ENCODE measurements at places on chromosomes 6 and 20. TPM values are rescaled to one million over a fixed set of nuclear protein-coding genes. Genes with fewer than 3 reads are reported as not detected.

DNA sequence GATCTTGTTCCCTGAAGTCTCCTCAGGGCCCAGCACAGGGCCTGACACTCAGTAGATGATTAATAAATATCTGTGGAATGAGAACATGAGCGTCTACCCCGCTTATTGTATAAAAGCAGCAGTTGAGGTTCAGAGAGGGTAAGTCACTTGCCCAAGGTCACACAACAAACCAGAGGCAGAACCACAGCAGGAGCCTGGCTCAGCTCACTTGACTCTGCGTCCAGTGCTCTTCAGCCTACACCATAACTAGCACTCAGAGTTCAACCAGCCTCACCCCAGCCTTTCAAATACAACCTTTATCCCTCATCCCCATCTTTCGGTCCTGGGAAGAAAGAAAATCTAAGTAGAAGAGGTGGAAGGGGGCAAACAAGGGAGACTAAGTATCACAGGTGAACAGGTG lies 24.9 kb upstream of the NOL4L start:
- no peak for DNase-seq
- no peaks in the 10 kb centered on the region for H3K27me3 ChIP-seq
- H3K36me3 ChIP-seq, result no peaks in the 10 kb centered on the region
- no peaks in the 10 kb centered on the region for H3K4me1 ChIP-seq
- no peak overlapping the region for H3K27ac ChIP-seq
- H3K4me3 ChIP-seq, result no peak overlapping the region

GRCh38 chr6:149220882-149221773 lies 96.4 kb upstream of the TAB2 start:
- H3K27ac ChIP-seq, result no peak overlapping the region
- no peaks in the 10 kb centered on the region for H3K4me1 ChIP-seq
- no peak for DNase-seq
- H3K27me3 ChIP-seq, result no peaks in the 10 kb centered on the region
- no peaks in the 10 kb centered on the region for H3K36me3 ChIP-seq

The EEF1A2 gene
- total RNA-seq, result 20.9 TPM

The EYS gene
- total RNA-seq, result 0.18 TPM

DNA sequence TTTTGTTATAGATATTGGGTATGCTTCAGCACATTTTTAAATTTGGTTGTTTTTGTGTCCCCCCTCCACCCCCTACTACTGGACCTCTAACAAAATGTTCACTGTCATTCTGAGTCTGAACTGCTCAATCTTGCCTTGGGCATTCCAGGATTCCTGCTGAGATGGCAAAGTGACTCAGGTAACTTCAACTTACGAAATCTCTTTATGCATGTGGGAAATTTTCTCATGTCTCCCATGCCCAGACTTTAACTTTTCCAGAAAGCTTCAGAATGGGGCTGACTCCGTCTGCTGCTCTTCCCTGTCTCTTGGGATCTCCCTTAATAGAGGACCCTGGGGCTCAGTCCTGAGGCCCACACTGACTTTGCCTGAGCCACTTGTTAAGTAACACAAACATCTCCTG lies 14.0 kb downstream of the CYP39A1 start:
- H3K27ac ChIP-seq, result no peak overlapping the region
- H3K27me3 ChIP-seq, result no peaks in the 10 kb centered on the region
- no peak overlapping the region for H3K4me3 ChIP-seq
- no peaks in the 10 kb centered on the region for H3K36me3 ChIP-seq

The FOXS1 gene
- not detected for total RNA-seq

GRCh38 chr6:94600636-94601035 lies 976.7 kb upstream of the MANEA start:
- no peak for DNase-seq
- H3K36me3 ChIP-seq, result no peaks in the 10 kb centered on the region
- H3K4me3 ChIP-seq, result no peak overlapping the region

The RAMACL gene
- total RNA-seq, result 0.68 TPM

The TREML1 gene
- total RNA-seq, result not detected

DNA sequence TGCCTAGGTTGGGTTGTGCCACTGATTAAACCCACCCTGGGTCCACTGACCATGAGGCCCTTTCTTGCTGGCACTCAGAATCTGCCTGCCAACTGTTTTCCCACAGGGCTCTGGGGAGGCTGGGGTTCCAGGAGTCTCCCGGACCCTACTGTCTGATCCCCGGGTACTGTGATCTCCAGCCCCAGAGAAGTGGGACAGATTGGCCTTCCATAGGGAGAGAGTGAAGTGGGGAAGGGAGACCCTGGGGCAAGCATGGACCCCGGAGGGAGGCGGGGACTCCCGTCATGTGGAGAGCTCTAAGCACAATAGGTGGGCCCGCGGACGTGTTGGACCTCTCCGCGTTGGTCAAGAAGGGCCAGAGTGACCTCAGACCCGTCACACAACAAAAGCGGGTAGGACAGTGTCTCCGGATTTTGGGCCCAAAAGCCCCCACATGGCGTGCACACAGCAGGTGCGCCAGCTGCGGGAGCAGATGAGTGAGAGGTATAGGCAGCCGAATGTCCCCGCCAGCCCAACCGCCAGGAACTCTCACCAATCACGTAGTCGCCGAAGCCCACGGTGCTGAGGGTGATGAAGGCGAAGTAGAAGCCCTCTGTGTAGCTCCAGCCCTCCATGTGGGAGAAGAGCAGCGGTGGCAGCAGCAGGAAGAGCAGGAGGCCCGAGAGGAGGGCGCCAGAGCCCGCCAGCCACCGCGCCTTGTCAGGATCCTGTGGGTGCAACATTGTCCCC lies 10.6 kb downstream of the KCNK17 start:
- no peak for DNase-seq
- H3K4me1 ChIP-seq, result no peaks in the 10 kb centered on the region
- H3K4me3 ChIP-seq, result no peak overlapping the region
- no peaks in the 10 kb centered on the region for H3K36me3 ChIP-seq
- no peaks in the 10 kb centered on the region for H3K27me3 ChIP-seq
- no peak overlapping the region for H3K27ac ChIP-seq

DNA sequence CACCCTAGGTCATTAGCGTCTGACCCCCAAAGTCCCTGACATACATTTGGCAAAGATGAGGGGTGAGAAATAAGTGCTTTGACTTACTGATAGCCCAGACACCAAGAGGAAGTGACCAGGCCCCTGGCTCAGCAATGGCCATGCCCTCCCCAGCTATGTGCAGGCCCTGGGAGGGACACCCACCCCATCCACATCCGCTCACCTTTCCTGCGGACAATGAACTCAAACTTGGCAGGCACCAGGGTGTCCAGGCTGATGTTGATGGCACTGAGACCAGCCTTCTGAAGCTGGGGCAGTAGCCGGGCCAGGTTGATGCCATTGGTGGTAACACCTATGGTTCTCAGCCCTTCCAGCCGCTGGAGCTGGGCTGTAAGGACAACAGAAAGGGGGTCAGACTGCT lies 18.4 kb downstream of the MOCS1 start:
- no peaks in the 10 kb centered on the region for H3K4me1 ChIP-seq
- no peak overlapping the region for H3K27ac ChIP-seq
- no peak overlapping the region for H3K4me3 ChIP-seq
- no peaks in the 10 kb centered on the region for H3K27me3 ChIP-seq

The PRDM1 gene
- total RNA-seq, result 3.5 TPM

DNA sequence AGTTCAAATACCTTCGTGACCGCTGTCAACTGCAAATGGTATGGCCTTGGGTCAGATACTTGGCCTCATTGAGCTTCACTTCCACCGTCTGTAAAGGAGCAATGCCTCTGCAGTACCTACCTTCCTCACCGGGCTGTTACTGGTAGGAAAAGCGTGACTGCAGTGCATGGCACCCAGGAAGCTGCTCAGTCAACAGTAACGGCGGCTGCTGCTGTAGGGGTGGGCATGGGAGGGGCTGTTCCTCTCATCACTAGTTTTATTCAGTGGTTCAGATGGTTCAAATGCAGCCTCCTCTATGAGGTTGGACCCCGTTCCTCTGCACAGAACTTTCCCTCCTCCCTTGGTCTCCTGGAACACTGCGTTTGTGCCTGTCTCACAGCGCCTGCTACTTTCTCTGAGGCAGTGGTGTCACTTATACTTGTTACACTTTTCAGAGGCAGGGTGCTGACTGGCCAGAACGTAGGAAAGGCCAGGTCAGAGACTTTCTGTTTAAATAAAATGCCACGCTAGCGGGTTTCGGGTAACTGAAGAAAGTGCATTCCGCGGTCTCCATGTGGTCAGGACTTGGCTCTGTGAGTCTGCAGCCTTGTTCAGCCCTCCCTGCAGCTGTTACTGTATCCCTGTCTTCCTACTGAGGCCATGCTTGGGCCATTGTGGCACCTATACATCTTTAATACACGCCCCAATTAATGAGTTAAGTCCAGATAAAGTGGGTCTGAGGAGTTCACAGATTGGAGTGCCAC lies 279.6 kb downstream of the NRN1 start:
- H3K4me3 ChIP-seq, result no peak overlapping the region
- no peaks in the 10 kb centered on the region for H3K27me3 ChIP-seq
- DNase-seq, result no peak
- no peaks in the 10 kb centered on the region for H3K4me1 ChIP-seq

The IYD gene
- total RNA-seq, result 0.05 TPM

DNA sequence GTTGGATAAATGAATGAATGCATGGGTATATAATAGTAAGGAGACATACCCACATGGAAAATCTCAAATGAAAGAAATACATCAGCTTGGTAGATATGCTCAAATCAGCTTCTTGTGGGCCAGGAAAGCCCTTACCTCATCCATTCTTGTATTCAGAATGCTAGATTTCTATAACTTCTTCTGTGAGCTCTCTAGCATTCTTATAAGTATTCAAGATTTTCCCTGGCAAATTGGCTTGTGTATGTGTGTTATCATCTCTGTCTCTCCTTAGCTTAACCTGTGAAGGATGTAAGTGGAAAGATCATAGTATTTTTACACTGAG lies 100.8 kb downstream of the OR2B2 start:
- no peaks in the 10 kb centered on the region for H3K4me1 ChIP-seq
- H3K4me3 ChIP-seq, result no peak overlapping the region
- H3K27me3 ChIP-seq, result no peaks in the 10 kb centered on the region
- DNase-seq, result no peak
- no peaks in the 10 kb centered on the region for H3K36me3 ChIP-seq

The PRL gene
- total RNA-seq, result not detected

The GPR6 gene
- not detected for total RNA-seq

DNA sequence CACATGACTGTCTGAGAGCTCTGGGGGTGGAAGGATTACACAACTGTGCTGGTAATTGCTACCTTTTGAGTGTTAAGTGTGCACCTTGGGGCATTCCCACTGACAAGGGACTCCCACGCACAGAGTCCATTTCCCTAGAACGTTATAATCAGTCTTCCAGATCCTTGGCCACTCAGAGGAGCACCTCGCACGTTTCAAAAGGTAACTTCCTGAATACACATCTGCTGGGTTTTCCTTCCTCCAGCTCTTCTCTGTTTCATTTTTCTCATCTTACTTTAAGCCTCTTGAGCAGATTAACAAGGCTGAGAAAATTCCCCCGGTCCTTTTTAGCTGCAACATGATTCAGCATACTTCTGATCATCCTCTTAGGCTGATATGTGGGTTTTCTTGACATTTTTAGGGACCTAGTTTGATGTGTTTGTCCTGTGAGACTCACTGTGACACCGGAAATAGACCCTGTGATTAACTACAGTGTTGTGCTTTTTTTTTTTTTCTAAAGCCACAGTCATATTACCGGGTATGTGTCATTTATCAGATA lies 98.4 kb upstream of the DUSP22 start:
- H3K4me1 ChIP-seq, result no peaks in the 10 kb centered on the region
- no peaks in the 10 kb centered on the region for H3K27me3 ChIP-seq
- H3K27ac ChIP-seq, result no peak overlapping the region
- H3K36me3 ChIP-seq, result no peaks in the 10 kb centered on the region
- DNase-seq, result no peak

DNA sequence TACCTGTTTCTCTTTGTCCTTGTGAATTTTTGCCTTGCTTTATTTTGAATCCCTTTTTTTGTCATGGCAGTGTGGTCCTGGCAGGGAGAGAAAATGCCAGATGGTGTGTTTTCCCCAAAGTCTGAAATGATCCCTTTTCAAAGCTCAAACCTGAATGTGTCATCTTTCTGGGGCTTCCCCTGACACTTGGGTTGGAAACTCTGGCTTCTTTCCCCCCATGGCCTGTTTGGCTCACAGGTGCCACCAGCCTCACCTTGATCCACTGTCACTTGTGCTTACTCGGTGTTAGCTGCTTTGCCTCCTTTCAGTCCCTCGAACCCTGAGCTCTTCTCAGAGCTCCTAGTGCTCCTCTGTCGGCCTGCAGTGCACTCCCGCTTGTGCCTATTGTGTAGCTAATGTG lies 22.3 kb downstream of the MYBL2 start:
- H3K4me1 ChIP-seq, result no peaks in the 10 kb centered on the region
- no peaks in the 10 kb centered on the region for H3K36me3 ChIP-seq
- no peak overlapping the region for H3K27ac ChIP-seq
- DNase-seq, result no peak
- H3K27me3 ChIP-seq, result no peaks in the 10 kb centered on the region
- no peak overlapping the region for H3K4me3 ChIP-seq

Data from prostate gland (tissue), 2 donors.